Activated CD4-positive, alpha-beta T cell treated with anti-CD3 and anti-CD28 coated beads for 4 hours (primary cell): ENCODE measurements at places on chromosomes 12 and 14.

DNA sequence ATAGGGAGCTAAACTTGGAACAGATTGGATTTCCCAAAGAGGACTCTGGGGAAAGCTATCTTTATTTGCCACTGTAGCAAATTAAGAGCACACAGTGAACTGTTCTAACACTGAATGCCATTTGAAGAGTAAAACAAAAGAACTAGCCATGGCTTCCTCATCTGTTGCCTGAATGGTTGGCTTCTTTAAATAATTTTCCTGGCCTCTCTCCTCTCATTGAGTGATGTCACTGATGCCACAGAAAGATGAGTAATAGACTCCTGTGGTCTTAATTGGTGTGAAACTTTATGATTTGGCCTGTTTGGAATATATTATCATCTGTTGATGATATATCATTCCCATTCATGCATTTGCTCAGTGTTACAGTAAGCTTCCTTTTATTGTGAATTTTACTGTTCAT is 42.5 kb downstream of the WDR20 start:
- no peak for DNase-seq

DNA sequence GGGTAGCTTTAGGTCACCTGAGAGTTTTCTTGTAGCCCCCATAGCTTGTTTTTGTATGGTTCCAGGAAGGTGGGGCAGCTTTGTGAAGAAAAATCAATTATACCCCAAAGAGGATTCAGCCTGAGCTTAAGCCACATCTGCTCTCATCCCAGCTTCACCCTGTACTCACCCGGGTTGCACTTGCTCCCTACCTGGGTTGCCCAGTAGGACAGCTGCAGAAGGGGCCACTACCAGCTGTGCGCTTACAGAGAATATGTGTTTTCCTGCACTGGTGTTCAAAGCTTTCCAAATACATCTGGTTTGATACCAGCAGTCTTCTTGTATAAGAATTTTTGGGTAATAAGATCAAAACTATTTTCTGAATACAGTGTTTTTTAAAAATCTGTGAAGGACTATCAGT is 3.0 kb upstream of the SLC38A1 start:
- no peak for DNase-seq

- DNase-seq, result no peak
These were observed 70.4 kb downstream of the CMAS start for GRCh38 chr12:22116376-22116775.

- DNase-seq, result no peak
These were observed 220.5 kb downstream of the BCAT1 start for GRCh38 chr12:24728366-24728765.

GRCh38 chr12:41919526-41920261 is 225.0 kb downstream of the GXYLT1 start:
- no peak for DNase-seq

DNA sequence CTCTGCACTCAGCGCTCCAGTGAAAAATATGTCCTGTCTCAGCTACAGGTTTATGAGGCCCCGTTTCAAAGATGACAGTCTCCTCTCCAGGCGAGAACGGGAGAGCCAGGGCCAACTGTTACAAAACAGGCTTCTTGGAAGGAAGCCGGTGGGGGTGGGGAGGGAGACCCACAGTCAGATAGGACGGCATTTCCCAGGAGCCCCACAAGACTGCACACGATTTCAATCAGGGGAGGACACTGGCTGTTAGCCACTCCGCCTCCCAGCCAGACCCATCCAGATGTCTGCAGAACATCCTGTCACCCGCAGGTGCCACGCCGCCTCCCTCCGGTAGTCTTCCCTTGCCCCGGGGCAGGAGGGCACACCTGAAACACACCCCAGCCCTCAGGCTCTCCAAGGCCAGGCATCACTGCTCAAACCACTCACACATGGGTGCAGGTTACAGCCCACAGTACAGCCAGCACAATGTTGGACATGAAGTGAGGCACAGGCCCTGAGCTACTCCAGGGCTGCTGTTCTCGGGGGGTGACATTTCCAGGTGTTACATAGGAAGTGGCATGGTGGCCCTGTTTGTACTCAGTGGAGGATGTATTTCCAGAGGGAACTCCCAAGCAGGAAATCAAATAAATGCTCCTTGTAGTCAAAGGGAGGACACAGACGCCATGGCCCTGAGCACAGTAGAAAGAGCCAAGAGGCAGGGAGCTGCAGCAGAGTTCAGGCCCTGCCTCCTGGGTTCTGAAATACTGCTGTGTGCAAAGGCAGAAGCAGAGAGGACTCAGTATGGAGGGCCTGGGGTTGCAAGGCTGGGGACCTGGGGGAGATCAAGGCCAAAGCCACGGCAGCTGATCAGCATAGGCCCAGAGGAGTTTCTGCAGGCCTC is 138.1 kb downstream of the BCL11B start:
- no peak for DNase-seq

GRCh38 chr14:102419716-102420115 is 57.0 kb downstream of the TECPR2 start:
- DNase-seq, result no peak

GRCh38 chr12:69055280-69055679 is 122.3 kb upstream of the CPM start:
- no peak for DNase-seq

- peak; percentile 26 for DNase-seq
These were observed 6.5 kb downstream of the NECAP1 start for GRCh38 chr12:8088574-8088973.

DNA sequence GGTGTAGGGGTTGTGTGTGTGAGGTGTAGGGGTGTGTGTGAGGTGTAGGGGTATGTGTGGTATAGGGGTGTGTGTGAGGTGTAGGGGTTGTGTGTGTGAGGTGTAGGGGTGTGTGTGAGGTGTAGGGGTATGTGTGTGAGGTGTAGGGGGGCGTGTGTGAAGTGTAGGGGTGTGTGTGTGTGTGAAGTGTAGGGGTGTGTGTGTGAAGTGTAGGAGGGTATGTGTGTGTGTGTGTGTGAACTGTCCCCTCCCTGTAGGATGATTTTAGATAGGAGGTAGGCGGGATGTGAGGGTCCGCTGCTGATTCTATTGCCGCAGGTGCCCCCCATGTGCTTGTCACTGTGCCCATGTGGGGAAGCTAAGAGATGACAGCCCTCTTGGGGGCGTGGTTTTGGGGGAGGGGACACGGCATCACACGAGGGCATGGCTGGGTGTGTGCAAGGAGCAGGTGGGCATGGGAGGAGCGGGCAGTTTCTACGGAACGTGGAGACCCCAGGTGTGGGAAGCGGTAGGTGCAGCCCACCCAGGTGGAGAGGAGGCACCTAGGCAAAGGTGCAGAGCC is 88.5 kb downstream of the DDX51 start:
- no peak for DNase-seq

- DNase-seq, result no peak
These were observed 26.5 kb downstream of the FBXL14 start for GRCh38 chr12:1567852-1568251.

DNA sequence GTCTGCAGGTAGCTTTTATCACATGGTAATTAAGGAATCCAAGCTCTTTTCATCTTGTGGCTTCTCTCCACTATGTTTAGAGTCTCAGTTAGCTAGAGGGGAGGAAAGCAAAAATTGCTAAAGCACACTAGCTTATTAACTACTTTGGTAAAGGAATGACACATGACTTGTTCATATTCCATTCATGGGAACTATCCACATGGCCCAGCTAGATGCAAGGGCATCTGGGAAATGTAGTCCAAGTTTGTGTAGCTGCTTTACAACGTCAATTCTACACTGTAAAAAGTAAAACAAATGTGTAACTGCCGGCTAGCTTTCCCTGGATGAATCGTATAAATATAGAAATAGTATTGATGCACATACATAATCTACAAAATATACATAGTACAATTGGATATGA is 244.5 kb upstream of the LRFN5 start:
- DNase-seq, result no peak

DNA sequence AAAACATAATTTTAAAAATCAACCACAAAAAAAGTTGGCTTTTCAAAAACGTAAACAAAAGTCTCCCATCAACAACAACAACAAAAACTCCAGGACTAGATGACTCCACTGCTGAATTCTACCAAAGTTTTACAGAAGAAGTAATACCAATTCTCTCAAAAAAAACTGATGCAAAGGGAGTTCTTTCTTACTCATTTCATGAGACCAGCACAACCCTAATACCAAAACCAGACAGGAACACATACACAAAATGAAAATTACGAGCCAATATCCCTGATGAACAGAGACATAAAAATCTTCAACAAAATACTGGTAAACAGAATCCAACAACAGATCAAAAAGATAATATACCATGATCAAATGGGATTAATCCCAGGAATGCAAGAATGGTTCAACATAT is 147.3 kb downstream of the BTG1 start:
- DNase-seq, result no peak

DNA sequence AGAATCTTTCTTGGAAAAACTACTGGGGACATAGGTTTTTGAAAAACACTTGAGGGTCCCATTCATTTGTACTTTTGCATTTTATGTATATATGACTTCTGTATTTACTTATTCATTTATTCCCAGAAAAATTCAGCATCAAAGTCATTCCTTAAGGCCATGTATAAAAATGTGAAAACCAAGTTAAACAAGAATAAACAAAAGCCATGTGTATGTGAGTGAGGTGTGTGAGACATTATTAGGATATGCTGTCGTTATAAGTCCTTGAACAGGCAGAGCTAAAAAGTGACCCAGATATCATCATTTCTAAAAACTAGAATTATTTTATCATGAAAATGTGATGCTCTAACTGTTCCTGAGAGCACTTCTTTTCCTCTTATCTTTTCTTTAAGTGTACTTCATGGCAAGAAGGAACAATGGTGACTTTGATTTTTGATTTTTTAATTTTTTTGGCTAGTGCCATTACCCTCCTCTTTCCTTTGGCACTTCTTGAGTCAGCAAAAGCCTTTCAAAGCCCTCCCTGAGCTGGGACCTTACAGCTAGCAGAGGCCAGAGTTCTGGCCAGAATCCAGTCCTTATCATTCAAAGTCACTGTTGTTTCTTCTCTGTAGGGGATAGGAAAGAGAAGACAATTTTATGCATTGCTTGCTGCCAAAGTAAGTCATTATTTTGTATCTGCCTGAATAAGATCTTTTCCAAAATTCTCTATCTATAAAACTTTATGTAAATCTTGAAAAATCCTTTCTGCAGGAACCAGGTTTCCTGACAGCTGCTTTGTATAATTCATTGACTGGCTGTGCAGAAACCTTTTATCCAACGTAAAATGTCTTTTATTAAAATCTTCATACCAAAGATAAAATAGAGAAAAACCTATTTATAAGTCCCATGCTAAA is 419.7 kb upstream of the PRICKLE1 start:
- DNase-seq, result no peak
